ENCODE measurements at places on chromosomes 1 and 21.

- no peak for DNase-seq
Observed at GRCh38 chr1:190754666-190755065, 277.0 kb upstream of the BRINP3 start.

DNA sequence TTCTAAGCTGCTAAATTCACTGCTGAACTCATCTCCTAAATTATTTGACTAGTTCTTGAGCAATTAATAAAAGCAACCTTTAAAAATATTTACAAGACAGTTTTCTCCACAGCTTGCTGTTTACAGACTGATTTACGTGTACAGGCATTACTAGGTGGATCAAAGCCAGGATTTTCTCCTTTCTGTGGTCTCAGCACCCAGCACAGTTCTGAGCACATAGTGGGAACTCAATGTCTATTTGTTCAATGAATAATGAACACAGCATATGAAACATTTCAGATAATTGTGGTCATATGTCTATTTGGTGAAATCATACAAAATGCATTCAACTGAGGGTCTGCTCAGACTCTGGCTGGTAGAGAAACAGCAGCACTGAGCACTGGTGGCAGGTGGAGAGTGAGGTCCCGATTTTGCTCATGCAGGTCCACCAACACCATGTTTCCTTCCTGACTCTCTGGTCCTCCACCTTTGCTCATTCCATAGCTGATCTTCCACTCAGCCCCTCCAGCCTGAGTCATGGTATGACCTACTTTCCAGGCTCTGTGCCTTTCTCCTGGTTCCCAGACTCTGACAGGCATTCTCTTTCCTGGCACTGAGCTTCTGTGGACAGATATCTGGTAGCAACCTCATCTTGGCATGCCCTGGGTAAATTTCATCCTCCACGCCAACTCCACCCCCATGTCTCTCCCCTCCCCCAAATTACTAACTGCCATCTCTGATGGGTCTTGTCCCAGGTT is 311.3 kb downstream of the TGFB2 start:
- no peak for DNase-seq

GRCh38 chr1:224061436-224061835 is 52.5 kb upstream of the FBXO28 start:
- no peak for DNase-seq

DNA sequence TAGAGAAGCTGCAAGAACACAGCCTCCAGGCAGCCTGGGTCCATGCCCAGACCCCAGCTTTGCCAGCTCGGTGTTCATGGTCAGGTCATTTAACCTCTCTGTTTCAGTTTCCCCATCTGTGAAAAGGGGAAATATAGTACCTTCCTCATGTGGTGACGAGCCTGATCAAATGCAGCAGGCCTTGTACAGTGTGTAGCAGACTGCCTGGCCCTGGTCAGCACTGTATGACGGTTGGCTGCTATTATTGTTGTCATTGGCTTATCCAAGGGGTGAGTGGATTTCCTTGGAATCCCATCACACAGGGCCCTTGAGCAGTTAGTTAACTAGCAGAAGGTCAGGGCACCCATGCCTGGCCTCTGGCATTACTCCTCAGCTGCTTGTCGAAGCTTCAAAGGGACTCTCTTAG is 6.6 kb upstream of the TMEM51 start:
- no peak for DNase-seq

DNA sequence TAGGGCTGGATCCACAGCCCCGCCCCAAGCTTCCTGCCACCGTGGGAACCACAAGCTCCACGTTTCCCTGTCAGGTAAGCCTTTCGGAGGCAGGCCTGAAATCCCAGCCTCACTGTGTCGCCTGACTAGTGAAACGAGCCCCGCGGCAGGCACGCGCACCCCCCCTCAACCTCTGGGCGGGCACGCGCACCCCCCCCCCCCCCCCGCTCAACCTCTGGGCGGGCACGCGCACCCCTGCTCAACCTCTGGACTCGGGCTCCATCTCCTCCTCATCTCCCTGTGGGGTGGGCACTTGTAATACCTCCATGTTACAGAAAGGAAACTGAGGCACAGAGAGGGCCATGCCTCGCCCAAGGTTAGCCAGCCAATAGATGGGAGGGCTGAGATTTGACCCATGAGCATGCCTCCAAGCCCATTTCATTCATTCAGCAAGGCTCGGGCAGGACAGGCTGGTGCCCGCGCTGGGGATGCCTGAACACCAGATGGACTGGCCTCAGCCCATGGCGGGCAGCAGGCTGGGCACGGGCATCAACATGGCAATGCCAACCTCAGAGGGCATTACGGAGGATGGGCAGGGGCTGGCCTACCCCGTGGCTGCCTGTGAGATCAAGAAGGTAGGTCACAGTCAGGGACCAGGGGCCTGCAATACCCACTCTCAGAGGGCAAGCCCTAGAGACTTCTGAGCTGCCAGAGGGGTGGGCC is 4.7 kb downstream of the CFAP410 start:
- no peak for DNase-seq

DNA sequence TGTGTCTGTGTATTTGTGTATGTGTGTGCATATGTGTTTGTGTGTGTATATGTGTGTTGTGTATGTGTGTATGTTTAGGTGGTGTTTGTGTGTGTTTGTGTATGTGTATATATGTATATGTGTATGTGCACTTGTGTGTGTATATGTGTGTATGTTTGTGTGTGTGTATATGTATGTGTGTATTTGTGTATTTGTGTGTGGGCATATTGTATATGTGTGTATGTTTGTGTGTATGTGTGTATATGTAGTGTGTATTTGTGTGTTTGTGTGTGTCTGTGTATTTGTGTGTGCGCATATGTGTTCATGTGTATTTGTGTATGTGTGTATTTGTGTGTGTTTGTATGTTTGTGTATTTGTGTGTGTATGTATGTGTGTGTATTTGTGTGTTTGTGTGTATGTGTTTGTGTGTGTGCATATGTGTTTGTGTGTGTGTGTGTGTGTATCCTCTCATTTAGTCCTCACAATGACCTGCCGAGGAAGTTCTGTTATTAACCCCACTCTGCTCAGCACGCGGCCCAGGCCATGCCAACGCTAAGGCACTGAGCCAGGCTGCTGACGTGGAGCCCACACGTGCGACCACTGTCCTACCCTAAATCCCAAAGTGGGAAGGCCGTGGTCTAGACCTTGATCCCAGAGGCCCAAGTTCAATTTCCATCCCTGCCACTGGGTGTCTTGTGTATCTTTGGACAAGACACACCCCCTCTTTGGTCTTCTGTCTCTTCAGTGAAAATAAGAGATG is 43.2 kb upstream of the TMEM51 start:
- DNase-seq, result no peak

DNA sequence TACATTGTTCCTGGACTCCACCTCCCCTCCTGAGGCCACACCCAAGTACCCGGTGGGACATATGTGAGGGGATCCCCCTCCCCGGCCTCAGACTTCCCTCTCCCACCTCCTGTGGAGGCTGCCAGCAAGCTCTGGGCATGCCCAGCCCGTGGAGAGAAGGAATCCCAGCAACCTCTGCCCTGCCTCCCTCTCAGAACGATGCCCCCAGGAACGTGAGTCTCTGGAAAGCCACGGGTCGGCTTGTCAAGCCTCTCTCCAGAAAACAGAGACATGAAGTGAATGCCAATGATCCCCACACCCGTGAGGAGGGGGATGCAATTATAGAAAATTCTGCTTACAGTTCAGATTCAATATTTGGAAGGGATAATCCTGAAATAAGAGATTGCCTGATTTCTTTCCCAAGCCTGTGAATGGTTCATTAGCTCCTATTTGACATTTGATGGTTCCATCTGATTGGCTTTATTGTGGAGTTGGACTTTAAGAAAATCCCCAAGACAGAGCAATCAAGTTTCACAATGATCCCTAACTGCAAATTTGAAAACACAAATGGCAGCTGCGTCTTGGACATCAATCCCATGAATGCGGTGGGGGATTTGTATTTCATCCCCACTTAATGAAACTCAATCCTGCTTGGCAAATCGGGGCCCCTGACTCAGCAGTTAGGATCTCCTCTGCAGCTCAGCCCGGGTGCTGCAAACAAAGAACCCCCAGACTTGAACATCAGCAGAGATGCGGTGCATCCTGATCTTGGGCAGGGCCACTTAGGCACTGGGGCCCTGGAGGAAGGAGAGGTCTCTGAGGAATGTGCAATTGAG is 9.1 kb upstream of the GUCA2B start:
- DNase-seq, result no peak

GRCh38 chr1:145859491-145860023 is 676 bp upstream of the PIAS3 start:
- peak; percentile 96 for DNase-seq

DNA sequence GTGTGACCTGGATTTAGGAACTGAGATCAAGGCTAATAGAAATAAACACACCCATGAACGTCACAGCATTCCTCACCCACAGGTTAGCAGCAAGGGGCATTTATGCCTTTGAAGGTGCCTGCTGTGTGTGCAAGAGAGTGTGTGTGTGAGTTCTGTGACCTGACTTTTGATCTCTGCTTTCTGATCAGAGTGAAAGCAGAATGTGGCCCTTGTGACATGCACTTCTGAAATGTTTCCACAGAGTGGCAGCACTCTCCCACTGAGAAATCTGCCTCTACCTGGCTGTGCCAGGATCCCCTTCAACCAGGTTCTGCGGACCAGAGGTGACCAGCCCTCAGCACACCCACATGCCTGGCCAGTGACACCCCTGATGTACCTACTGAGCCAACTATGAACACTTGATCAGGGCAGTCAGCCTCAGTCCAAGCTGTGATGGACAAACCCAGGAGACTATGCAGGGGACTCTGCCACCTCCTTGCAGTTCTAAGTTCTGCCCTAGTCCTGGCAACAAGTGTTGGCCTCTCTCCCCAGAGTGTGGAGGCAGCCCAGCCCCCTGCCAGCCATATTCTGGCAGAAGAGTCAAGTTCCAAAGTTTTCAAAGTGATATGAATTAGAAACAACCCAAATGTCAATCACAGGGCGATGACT is 41.0 kb downstream of the RXRG start:
- no peak for DNase-seq

GRCh38 chr21:18298228-18298627 is 53.6 kb downstream of the CHODL start:
- DNase-seq, result no peak
